ENCODE measurements at places on chromosomes 7 and 10. TPM values are rescaled to one million over a fixed set of nuclear protein-coding genes. Genes with fewer than 3 reads are reported as not detected.

DNA sequence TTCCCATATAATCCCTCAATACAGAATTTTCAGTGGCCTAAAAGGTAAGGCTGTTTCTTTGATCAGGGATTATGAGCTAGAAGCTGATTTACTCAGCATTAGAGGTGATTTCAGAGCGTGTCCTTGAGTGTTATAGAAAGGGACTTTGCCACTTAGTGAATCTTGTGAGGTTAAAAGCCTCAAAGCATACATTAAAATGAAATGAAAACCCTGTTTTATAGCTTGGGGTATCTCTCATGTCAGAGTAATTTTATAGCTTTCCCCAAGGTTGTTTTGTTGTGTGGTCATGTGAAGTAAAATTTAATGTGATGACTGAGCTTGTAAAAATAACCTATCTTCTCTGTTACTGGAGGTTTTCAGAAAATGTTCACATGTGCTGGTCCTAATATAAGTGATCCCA is 198.8 kb downstream of the CDCA7L start:
- H3K36me3 ChIP-seq = no peaks in the 10 kb centered on the region
- DNase-seq = no peak
- H3K27ac ChIP-seq = no peak overlapping the region
- no peak overlapping the region for H3K4me3 ChIP-seq

DNA sequence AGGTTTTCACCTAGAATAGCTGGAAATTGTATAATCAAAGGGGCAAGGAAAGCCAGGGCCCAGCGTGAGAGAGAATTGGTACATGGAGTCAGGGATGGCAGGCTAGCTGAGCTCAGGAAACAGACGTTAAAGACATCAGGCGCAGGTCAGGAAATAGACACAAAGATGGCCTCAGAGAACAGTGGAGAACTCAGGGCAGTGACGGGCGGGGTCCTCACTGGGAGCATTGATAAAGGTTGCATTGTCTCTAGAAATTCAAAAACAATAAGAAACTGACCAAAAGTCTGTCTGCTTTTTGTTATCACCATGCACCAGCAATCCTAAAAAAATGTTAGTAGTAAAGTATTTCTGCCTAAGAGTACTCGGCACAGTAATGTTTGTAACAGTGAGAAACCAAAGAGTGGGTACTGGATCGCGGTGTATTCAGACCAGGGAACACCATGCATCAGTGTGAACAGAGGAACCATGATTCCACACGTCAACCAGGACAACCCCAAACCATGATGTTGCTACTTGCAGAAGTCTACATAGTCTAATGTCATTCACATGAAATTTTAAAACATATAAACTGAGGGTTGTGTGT is 81.9 kb upstream of the AUTS2 start:
- no peak overlapping the region for H3K27ac ChIP-seq
- no peaks in the 10 kb centered on the region for H3K4me1 ChIP-seq
- no peaks in the 10 kb centered on the region for H3K36me3 ChIP-seq
- no peak overlapping the region for H3K4me3 ChIP-seq
- H3K27me3 ChIP-seq = no peaks in the 10 kb centered on the region

DNA sequence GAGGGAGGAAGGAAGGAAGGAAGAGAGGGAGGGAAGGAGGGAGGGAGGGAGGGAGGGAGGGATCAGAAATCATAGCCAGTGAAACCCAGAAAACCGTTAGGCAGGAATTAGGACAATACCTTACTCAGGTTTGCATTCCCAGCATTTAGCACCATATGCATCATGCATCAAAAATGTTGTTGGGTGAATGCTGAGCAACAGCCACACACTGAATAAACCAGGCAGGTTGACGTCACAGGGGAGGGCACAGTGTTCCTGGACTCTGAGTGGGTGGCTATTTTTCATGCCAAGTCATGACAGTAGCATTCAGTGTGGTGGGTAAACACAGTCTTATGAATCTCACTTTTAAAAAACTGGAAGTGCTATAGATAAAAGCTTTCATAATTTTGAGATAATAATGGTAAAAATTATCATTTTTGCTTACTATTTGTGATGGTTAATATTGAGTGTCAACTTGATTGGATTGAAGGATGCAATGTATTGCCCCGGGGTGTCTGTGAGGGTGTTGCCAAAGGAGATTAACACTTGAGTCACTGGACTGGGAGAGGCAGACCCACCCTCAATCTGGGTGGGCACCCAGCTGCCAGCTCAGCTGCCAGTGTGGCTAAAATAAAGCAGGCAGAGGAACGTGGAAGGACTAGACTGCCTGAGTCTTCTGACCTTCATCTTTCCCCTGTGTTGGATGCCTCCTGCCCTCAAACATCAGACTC is 199.1 kb upstream of the PRKCQ start:
- H3K36me3 ChIP-seq = no peaks in the 10 kb centered on the region
- H3K27ac ChIP-seq = no peak overlapping the region
- peaks cover 4% of the 10 kb centered on the region for H3K27me3 ChIP-seq
- no peaks in the 10 kb centered on the region for H3K4me1 ChIP-seq

DNA sequence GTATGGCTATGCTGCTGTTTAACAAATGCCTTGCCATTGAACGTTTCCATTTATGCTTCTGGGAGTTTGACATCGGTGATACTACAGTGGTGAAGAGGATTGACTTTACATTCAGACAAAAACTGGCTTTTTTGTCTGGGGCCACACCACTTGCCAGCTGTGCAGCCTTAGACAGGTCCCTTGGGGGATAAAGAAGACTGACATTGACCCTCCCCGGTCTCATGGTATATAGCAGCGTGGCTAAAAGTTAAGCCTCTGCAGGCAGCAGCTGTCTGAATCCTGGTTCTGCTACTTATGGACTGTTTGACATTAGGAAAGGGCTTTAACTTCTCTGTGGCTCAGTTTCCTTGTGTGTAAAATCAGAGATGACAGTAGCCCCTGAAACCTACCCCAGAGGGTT is 42.0 kb upstream of the PTF1A start:
- no peak for DNase-seq
- H3K27me3 ChIP-seq = no peaks in the 10 kb centered on the region
- H3K27ac ChIP-seq = no peak overlapping the region
- no peak overlapping the region for H3K4me3 ChIP-seq

DNA sequence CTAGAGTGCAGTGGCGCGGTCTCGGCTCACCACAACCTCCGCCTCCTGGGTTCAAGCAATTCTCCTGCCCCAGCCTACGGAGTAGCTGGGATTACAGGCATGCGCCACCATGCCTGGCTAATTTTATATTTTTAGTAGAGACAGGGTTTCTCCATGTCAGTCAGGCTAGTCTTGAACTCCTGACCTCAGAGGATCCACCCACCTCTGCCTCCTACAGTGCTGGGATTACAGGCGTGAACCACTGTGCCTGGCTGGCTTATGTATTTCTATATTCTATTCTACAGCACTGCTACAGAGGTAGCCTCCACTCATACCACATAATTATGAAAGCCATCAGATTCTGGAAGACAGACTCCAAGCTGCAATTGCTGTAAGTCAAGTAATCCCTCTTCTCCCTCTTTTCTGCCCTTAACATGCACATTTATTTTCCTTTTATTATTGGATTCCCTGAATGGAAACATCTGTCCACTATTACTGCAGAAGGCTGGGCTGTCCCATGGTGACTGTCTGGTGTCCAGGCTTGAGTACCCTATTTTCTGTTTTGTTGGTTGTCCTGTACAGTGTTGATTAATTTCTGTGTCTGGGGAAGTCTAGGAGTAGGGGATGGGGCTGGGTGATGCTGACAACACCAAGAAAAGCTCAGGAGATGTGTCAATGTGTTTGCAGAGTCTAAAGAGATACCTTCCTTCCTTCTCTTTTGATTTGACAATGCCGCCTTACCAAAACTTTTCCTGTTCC is 5.8 kb upstream of the ZNF487 start:
- H3K4me1 ChIP-seq = no peaks in the 10 kb centered on the region
- H3K27ac ChIP-seq = no peak overlapping the region
- no peak for DNase-seq
- no peaks in the 10 kb centered on the region for H3K36me3 ChIP-seq
- no peak overlapping the region for H3K4me3 ChIP-seq

- H3K4me3 ChIP-seq = no peak overlapping the region
- no peaks in the 10 kb centered on the region for H3K36me3 ChIP-seq
- H3K27ac ChIP-seq = no peak overlapping the region
- no peak for DNase-seq
- no peaks in the 10 kb centered on the region for H3K27me3 ChIP-seq
Observed at GRCh38 chr10:86308056-86308455, 58.5 kb downstream of the GRID1 start.

- no peaks in the 10 kb centered on the region for H3K27me3 ChIP-seq
- H3K27ac ChIP-seq = no peak overlapping the region
- H3K4me3 ChIP-seq = no peak overlapping the region
Observed at GRCh38 chr7:82017334-82017943, 247.6 kb upstream of the HGF start.

GRCh38 chr10:124142960-124143359 is 49.6 kb upstream of the CHST15 start:
- no peak for DNase-seq
- no peaks in the 10 kb centered on the region for H3K36me3 ChIP-seq
- H3K27ac ChIP-seq = no peak overlapping the region
- peaks cover 8% of the 10 kb centered on the region for H3K4me1 ChIP-seq
- no peak overlapping the region for H3K4me3 ChIP-seq

GRCh38 chr10:57921140-57921539 is 346.6 kb downstream of the IPMK start:
- H3K27me3 ChIP-seq = no peaks in the 10 kb centered on the region
- no peak overlapping the region for H3K4me3 ChIP-seq
- no peaks in the 10 kb centered on the region for H3K36me3 ChIP-seq
- H3K4me1 ChIP-seq = no peaks in the 10 kb centered on the region

GRCh38 chr7:70710651-70711050 is 421.3 kb upstream of the GALNT17 start:
- H3K27ac ChIP-seq = no peak overlapping the region
- no peak for DNase-seq
- H3K36me3 ChIP-seq = no peaks in the 10 kb centered on the region
- H3K27me3 ChIP-seq = no peaks in the 10 kb centered on the region
- no peak overlapping the region for H3K4me3 ChIP-seq

DNA sequence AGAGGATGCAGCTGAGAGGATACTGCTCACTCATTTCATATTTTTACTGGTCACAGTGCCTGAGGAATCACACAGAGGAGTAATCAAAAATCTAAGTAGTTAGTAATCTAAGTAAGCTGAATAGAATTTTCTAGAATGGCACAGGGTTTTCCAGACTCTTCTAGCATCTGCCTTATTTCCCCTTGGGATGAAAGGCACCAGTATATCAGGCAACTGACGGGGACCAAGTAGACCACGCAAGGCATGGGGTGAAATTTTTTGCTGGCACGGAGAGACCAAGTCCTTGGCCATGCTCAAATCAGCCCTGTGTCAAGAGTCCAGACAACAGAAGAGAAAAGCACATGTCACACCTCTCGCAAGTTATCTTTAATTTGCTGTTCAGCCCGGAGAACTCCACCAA is 14.2 kb downstream of the NCOA4 start:
- no peak overlapping the region for H3K4me3 ChIP-seq
- peaks cover 6% of the 10 kb centered on the region for H3K4me1 ChIP-seq
- DNase-seq = no peak
- H3K36me3 ChIP-seq = peaks cover 50% of the 10 kb centered on the region

CLDN3 gene
- total RNA-seq = 6.0 TPM

TBC1D12 gene
- 3.7 TPM for total RNA-seq

CYP17A1 gene
- total RNA-seq = 0.14 TPM
